ENCODE measurements at places on chromosomes 3 and 15. TPM values are rescaled to one million over a fixed set of nuclear protein-coding genes. Genes with fewer than 3 reads are reported as not detected.

CSPG5 gene
- total RNA-seq, result 0.98 TPM

TMIE gene
- total RNA-seq, result 0.74 TPM

MAP1A gene
- 16.9 TPM for total RNA-seq

MST1R gene
- total RNA-seq, result 38.1 TPM

CD86 gene
- total RNA-seq, result 0.98 TPM

SLC6A11 gene
- total RNA-seq, result 0.25 TPM

GOLGA6L10 gene
- 3.4 TPM for total RNA-seq

DNA sequence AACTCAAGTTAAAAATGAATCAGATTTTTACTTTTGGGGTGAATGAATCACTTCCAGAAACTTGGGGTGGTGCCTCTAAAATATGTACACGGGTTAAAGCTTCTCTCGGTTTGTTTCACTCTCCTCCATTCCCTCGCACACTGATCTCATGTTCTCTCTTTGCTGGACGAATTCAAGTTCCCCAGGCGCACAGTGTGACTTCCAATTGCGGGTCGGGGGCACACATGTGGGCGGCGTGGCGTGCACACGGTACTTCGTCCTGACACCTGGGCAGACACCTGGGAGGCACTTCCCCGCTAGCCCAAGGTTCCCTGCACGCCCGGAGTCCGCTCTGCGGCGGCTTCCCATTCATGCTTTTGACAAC, 692 bp downstream of the SCAANT1 start:
- DNase-seq, result peak; percentile 89

DNA sequence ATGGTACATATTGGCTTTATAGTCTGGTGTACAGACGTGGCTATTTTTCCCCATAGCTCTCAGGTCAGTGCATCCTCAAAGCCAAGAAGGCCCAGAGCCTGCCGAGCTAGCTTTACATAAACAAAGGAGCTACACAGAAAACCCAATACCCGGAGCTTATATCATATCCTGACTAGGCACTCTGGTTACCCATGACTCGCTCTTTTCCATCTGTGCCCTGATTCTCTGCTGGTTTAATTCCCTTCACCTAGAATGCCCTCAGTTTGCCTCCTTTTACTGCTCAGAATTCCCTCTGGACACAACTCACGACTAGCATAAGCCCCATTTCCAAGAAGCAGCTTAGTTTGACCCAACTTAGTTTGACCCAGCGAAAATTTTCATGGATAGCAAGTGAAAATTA, 110.8 kb downstream of the TIGIT start:
- no peak for DNase-seq

DNA sequence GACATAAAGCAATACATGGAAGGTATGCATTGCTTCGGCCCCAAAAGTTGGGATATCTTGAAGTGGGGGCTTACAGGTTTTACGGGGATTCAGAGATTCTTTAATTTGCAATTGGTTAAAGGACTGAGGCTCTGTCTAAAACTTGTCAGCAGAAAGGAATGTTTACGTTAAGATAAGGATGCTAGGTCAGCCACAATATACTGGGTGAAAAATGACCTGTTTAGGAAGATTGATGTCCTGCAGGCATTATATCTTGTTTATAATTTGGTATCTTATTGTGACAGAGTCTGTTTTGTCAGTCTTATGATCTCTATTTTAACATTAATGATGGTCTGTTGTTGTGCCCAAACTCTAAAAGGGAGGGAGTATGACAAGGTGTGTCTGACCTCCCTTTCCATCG, 15.3 kb upstream of the CCNDBP1 start:
- DNase-seq, result no peak

- no peak for DNase-seq
Measured at GRCh38 chr3:64073158-64073761, 50.0 kb upstream of the PSMD6 start.

DNA sequence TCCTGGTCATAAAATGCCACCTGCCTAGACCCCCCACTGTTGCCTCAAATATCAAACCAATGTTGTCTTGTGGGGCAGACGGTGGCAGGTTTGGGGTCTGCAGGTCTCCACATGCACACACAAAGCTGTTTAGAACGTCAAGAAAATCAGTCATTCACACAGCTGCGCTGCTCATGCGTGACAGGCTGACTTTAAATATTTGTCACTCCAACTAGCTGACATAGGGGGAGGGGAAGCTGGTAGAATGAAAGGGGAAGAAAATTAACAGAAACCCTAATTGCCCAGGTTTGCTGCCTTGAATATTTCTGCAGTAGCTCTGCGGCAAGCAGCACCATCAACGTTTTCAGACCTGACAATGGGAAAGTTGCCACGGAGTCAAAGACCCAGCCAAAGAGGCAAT, 201.8 kb downstream of the ABHD5 start:
- DNase-seq, result peak; percentile 40

DNA sequence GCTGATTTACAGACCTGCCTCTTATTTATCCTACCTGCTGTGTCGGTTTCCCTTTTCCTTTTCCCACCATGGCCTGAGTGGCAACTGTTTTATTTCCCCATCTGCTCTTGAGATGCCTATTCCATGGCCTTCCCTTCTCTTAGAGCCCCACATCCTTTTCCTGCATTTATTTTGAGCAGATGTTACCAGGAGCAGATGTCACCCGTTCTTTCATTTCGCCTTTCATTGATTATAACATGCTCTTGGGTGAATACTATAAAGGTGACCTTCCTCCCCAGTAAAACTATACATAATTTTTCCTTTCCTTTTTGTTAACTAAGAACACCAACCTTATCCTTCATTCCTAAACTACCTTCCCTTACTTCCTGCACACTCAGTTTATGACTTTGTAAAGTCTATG, 8.5 kb upstream of the P2RY1 start:
- no peak for DNase-seq

DNA sequence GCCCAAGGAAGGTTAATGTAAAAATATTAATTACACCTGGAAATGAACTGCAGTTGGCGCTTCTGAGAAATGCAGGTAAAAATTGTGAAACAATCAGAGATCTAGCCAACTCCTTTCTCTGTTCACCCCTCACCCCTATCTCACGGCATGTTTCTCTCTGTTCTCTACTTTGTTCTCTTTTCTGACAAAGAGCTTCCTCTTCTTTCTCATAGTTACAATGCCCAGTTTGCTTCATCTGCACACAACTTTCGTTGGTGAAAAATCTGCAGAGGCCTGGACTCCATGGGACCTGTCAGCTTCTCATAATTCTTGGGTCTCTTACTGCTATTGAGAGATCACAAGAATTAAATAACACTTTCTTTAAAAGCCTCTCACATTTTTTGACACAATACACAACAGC, 212.9 kb upstream of the LRRN1 start:
- no peak for DNase-seq

DNA sequence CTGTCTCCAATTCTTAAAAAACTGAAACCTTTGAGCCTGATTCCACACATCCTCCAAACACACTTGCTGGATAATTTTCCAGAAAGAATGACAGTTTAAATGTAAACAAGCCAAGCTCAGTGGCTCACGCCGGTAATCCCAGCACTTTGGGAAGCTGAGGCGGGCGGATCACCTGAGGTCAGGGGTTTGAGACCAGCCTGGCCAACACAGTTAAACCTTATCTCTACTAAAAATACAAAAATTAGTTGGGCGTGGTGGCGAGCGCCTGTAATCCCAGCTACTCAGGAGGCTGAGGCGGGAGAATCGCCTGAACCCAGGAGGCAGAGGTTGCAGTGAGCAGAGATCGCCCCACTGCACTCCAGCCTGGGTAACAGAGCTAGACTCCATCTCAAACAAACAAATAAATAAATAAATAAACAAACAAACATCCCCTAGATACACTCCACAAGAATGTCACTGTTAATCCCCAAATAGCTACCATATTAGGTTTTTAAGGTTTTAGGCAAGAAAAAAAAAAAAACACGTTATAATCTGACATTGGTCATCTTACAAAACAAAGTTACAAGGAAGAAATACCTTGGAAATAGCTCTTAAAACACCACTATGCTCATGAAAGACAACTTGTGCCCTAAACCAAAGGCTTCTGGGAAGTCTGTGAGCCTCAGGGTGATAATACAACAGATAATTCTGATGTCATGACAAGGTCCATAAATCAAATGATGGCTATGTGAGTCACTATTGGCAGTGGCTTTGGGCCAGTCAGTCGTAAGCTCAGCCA, 13.2 kb downstream of the TNIK start:
- no peak for DNase-seq

- DNase-seq, result no peak
Measured at GRCh38 chr3:177994976-177995375, 541.3 kb upstream of the KCNMB2 start.

DNA sequence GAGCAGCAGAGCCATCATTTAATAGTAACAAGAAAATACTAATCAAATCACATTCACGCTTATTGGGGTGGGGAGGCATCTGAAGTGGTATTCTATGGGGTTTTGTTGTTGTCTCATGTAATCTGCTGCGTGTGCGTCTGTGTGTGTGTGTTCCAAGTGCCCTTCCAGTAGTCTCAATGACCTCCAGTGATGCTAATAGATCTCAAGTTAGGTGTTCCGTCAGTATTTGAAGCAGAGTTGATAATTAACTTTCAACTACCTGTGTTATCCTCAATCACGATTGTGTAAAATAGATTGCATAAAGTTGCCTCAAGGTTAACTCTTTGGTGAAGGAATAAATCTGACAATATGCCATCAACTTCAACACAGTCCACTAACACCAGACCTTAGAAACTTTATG, 375.0 kb downstream of the MECOM start:
- no peak for DNase-seq

- DNase-seq, result no peak
Measured at GRCh38 chr3:108453565-108453964, 56.8 kb downstream of the MYH15 start.

DNA sequence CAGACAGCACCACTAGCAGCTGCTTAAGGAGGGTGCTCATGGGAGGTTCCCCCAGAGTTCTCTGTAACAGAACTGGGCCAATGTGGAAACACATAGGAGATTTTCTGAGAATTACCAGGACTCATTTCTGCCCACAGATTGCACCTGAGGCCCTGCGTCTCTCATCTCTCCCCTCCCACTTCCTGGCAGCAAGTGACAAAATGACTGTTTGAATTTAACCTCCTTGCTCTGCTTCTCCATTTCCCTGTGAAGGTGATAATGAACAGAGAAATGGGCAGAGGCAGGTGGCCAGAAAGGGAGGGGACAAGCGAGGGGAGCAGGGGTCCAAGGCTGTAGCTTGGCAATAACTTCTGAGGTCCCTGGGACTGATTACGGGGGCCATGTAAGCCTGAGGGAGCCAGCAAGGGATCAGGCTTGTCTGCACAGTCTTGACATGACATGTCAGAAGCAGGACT, 8.0 kb downstream of the EPHB1 start:
- peak; percentile 65 for DNase-seq

GRCh38 chr3:60431599-60431958, 819.7 kb downstream of the FHIT start:
- DNase-seq, result no peak

DNA sequence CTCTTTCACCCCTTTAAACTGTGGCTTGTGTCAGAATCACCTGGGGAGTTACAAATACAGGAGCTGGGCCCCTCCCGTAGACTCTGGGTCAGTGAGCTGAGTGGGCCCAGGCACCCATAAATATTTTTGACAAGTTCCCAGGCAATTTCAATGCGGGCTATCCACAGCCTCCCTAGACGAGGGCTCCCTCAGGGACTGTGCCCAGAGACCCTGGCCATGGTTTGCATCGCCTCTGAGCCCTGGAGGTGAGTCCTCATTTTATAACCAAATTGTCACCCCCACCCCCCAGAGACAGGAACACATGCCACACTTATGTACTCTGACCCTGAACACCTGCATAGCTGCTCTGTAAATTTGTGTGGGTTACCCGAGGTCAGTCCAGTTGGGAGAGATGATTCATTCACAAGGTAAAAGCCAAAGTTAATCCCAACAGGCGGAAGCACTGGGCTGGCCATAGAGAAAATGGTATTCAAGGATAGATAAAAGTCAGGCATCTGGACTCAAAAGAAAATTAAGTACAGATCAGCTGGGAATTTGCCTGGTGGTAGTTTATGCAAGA, 146.5 kb upstream of the SLC6A11 start:
- DNase-seq, result no peak

GRCh38 chr3:58272891-58273290, 33.2 kb upstream of the RPP14 start:
- no peak for DNase-seq

- DNase-seq, result no peak
Measured at GRCh38 chr3:41001556-41001955, 197.7 kb upstream of the CTNNB1 start.
